ENCODE measurements at places on chromosomes 2 and 18.

DNA sequence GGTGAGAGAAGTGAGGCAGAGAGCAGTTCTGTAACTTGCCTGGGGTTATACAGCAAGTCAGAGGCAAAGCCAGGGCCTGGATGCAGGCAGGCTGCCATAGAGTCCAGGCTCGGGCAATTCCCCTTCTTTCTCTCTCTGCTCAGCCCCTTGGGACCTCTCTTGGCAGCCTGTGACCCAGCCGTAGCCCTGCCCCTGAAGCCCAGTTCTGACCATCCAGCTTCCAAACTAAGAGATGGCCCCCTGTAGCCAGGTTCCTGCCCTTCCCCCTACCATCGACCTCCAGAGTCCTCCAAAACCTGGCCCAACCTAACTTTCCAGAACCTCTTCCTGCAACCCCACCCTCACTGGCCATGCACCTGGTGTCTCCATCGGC, 201.2 kb downstream of the CTIF start:
- DNase-seq = no peak

DNA sequence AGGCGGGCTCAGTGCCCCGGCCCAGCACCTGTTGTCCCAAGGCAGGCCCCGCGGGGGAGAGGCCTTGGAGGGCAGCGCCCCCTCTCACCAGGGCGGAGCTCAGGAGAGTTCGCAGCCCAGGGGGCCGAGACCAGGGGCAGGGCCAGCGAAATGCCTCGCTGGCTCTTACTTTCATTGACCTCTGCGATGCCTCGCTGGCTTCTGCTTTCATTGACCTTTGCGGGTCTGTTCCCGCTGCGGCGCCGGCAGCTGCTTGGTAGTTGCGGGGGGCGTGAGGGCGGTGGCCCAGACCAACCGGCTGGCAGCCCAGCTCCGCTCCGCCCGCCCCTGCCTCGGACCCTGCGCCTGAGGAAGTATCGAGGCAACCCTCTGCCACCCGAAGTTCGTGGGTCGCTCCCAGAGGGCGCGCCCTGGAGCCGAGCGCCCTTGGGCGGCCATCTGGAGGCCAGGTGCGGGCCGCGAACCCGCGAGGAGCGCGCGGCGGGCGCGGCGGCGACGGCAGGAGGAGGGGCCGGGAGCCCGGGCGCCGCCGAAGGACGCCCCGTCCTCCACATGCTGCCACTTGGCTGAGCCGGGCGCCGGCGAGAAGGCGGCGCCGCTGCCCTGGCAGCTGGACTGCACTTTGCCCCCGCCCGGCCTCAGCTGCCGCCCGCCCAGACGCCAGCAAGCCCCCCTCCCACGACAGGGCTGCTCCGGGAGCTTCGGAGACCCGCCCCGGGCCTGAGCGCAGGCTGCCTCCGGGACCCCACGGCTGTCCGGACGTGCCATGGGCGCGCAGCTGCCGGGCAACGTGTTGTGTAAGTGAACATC, 118.0 kb upstream of the MSTN start:
- DNase-seq = peak; percentile 26

- DNase-seq = no peak
Measured at GRCh38 chr2:126781806-126782205, 116.9 kb upstream of the TEX51 start.

DNA sequence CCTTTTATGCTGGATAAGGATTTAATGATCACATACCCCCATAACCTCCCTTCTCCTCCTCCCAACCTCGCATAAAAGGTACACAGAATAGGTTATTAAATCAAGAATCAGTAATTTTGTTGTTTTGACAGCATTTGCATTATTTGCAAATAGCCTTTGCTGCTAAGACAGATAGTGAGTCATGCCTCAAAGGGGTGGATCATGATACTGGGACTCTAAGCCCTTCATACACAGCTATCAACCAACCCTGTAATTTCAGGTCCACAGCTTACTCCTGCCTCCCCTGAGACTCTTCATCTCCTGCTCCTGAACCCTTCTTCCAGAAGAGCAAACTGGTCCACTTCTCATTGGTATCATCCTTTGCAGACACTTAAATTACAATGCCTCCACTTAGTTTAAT, 73.8 kb upstream of the KLHL29 start:
- DNase-seq = no peak

DNA sequence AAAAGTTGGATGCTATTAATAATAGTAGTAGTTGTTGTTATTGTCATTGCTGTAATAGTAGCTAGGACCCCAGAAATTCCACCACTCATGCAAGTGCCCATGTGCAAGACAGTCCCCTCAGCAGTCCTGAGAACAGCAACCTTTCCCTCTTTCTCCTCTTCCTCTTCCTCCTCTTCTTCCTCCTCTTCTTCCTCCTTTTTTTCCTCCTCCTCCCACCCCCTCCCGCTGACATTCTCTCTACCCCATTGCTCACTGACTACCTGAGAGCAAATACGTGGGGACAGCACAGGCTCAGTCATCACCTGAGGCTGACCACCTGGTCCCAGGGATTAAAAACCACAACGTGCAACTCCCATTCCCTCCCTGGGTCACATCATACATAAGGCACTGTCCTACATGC, 41.8 kb downstream of the SMAD7 start:
- no peak for DNase-seq

- no peak for DNase-seq
Measured at GRCh38 chr2:70463997-70464396, 89.6 kb downstream of the TGFA start.

DNA sequence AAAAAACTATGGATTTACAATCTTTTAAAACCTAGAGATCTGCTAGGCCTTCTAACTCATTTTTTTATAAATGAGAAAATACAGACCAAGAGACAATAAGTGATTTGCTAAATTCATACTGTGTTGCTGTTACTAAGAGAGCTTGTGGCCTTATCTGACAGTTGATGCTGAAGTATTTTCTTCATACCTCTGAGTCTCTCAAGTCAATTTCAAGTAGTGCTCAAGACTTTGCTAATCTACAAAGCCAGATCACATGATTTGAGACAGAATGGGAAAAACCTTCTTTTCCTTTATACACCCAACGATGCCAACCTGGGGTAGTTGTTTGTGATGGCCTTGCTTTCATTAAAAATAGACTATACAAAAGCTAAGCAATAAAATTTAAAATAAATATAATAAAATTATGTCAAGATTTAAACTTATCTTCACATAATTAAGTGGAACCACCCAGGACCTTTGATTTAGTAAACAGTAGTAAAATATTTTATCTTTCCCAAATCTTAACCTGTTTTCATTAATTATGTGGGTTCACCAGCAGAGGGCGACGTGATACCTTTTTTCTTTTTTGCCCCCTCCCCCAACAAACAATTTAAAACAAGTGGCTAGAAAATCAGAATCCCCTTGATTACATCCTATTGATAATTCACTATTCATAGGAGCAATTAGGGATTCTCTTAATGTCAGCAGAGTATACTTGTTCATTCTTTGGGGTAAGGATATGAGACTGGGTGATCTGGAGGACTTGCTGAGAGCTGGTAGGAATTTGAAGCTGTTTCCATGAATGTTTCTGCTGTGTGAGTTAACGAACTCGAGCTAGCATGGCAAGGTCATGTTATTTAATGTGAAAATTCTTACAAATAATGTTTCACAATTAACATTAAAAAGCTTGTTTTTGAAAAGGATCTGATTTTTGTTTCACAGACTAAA, 49.6 kb upstream of the SLC5A7 start:
- no peak for DNase-seq

DNA sequence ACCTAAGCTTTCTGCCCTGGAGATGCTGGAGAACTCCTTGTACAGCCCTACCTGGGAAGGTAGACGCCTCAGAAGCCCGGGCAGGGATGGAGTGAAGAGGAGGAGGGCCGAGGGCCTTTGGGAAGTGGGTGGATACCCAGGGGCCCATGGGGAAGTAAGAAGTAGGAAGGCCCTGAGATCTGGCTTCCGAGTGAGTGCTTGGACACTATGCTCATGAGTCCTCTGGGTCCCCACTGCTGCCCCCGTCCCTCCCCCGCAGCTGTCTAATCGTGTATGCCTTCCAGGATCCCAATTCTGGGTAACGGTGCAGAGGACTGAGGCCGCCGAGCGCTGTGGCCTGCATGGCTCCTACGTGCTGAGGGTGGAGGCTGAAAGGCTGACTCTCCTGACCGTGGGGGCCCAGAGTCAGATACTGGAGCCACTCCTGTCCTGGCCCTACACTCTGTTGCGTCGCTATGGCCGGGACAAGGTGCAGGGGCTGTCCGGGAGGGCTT, 1.1 kb downstream of the DOK1 start:
- DNase-seq = no peak

DNA sequence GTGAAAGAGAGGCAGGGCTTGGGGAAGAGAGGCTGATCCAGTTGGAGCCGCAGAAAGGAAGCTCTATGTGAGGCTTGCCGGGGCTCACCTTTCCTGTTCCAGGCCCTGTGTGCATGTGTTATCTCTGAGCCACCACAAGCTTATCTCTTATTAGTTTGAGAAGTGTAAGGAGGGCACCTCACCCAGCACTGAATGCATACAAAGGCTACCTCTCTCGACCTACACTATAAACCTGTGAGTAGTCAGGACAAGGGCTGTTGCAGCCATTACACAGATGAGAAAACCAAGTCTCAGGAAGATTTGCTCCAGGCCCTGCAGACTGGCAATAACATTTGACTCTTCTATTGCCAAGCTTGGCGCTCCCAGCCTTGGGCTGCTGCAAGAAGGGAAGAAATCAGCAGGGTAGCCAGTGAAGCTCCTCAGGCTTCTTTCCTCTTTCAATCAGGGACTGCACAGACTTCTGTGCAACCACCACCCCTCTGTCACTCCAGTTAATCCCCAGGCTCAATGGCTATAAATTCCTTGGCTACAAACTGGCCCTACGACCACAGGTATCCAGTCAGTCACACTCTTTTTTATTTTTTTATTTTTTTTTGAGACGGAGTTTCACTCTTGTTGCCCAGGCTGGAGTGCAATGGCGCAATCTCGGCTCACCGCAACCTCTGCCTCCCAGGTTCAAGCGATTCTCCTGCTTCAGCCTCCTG, 73.8 kb downstream of the CLHC1 start:
- DNase-seq = no peak

DNA sequence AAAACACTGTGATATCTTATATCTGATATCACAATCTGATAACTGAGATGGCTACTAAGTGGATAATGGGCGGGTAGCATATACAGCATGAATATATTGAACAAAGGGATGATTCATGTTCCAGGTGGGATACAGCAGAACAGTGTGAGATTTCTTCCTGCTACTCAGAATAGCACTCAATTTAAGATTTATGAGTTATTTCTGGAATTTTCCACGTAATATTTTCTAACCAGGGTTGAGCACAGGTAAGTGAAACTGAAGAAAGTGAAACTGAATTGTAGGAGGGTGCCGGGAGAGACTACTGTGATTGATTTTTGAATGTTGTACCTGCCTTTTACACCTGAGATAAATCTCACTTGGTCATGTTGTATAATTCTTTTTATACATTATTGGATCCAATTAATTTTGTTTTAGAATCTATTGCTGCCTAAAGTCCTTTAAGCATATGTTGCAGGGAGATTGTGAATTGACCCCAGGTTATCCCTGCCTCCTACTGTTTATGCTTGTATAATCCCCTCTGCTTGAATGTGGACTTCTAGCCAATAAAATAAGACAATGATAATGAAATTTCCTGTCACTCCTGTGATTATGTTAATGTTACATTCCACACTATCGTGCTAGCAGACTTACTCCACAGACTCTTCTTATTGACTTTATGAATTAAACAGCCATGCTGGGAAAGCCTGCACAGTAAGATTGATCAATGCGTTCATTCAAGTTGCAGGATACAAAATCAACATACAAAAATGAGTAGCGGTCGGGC, 67.6 kb upstream of the RBBP8 start:
- DNase-seq = no peak

DNA sequence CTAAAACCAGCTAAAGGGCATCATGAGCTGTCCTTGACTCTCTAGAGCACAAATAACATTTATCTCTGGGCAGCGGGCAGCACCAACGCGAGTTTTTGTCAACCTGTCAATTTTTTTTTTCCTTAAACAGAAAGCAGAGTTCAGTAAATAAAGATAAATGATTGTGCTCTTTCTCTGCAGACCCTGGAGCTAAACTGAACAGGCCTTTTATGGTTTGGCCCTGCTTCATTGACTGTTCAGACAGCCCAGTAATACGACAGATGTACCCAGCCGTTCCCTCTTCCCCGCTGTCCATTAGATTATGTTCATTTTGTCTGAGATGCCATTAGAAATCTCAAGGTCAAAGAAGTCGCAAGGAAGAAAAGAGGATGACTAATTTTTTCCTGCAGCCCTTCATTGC, 280.5 kb upstream of the PIK3C3 start:
- DNase-seq = no peak

- no peak for DNase-seq
Measured at GRCh38 chr2:141791521-141791920, 339.3 kb downstream of the LRP1B start.

DNA sequence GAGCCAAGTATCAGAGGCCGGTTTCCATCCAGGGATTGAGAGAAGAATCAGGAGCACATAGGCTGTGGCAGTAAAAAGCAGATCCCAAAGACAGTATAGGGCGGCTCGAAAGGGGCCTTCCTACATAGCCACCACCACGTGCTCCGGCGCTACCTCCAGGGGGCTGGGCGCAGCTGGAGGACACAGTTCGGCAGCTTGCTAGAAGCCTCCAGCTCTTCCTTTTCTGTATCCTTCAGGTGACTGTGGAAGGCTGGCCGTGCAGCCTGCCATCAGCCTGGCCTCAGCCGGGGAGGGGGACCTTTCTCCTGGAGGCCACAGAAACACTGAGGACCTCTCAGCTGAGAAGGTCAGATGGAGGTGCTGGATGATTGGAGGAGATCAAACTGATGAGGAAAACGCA, 183.6 kb upstream of the GLI2 start:
- DNase-seq = no peak

- peak; percentile 76 for DNase-seq
Measured at GRCh38 chr2:46216213-46216612, 81.0 kb upstream of the EPAS1 start.

GRCh38 chr2:11679486-11680181, 9.6 kb upstream of the NTSR2 start:
- no peak for DNase-seq

- DNase-seq = peak; percentile 92
Measured at GRCh38 chr2:120735746-120736170, at the start of gene GLI2. Gene GLI2, plus strand, starts transcription at chr2:120735868. Its CDS starts 61,453 bp downstream, at chr2:120797321.

- no peak for DNase-seq
Measured at GRCh38 chr2:195824478-195824877, 167.5 kb downstream of the SLC39A10 start.

DNA sequence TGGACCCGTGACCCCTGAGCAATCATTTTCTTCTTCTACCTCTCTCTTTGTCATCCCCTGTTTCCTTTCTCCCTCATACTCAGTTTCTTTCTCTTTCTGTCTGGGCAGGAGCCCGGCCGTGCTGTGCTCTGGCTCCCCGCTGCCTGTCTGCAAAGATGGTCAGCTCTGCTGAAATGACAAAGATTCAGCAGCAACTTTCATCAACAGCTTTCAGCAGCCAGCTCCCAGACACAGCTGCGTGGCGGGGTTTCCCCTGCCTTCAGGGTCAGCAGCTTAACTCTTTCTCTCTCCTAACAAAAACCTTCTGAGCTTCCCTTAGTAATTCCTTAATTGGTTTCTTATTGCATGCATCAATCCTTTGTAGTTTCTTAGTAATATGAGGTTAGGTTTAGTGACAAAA, 1234.4 kb downstream of the CNTNAP5 start:
- no peak for DNase-seq

Data from AG10803 (cell line).